ENCODE measurements at places on chromosomes 2 and 18.

GRCh38 chr2:195021711-195022507 is 635.1 kb upstream of the SLC39A10 start:
- no peak for DNase-seq

- DNase-seq: peak; percentile 18
Observed at GRCh38 chr2:85578243-85579180, 1.1 kb downstream of the VAMP8 start.

DNA sequence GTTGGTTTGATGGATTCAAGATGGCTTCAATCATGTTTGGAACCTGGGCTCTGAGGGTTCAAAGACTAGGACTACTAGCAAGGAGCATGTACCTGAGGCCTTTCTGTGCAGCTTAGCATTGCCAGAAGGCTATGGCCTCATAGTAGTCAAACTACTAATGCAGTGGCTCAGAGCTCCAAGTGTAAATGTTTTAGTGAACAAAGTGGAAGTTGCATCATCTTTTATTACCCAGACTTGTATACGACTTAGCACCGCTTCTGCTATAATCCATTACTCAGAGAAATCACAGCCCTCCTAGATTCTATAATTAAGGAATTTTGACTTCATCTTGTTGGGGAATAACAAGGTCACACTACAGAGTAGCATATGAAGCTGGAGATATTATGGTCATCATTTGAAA is 210.5 kb downstream of the ERBB4 start:
- no peak for DNase-seq

- DNase-seq: no peak
Observed at GRCh38 chr2:231671270-231672050, 36.9 kb upstream of the PTMA start.

- no peak for DNase-seq
Observed at GRCh38 chr2:167404627-167405284, 516.5 kb downstream of the XIRP2 start.

GRCh38 chr2:191315365-191315752 is 70.2 kb downstream of the MYO1B start:
- no peak for DNase-seq

DNA sequence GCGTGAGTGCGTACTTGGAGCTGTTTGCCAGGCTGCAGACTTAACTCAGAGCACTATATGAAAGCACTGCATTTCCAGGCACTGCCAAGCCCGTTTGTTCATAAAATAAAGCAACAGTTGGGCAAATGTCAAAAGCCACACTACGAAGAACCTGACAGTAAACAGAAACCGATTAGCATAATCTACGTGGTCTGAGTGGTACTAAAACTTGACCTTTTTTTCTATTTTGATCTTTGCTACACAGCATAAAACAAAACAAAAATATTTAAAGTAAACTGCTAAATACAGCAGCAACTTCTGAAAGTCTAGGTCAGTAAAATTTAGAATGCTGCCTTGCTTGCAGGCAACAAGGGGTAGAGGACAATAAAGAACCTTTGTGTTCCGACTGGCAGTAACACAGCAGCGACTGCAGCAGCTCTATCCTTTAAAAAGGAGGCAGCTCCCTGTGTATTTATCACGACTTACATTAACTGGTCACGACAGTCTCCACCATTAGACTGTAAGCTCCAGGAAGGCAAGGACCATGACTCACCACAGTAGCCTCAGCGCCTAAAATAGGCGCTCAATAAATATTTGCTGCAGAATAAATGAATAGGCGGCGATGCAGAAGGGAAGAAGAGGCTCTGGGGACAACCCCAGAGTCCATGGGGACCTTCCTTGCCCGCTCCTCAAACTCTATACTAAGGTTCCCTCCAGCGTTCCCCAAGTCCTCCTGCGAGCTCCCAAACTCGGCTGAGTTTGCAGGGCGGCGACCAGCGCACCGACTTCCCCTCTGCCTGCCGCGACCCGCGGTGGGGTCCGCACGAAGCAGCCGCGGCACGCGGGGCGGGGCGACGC is 902 bp downstream of the SS18 start:
- DNase-seq: peak; percentile 74

- no peak for DNase-seq
Observed at GRCh38 chr2:16615687-16616615, 49.7 kb downstream of the CYRIA start.

- DNase-seq: no peak
Observed at GRCh38 chr2:204187229-204188083, 250.9 kb downstream of the ICOS start.

- DNase-seq: no peak
Observed at GRCh38 chr18:22346401-22346952, 71.2 kb downstream of the CTAGE1 start.

GRCh38 chr2:42752816-42753813 is 10.8 kb downstream of the OXER1 start:
- no peak for DNase-seq

Data from hematopoietic multipotent progenitor cell treated with erythropoietin and hydrocortisone succinate and interleukin-3 and kit ligand, for 17 days (in vitro differentiated cells).